RCC 7860 (cell line): ENCODE measurements at places on chromosomes 16 and 17.

DNA sequence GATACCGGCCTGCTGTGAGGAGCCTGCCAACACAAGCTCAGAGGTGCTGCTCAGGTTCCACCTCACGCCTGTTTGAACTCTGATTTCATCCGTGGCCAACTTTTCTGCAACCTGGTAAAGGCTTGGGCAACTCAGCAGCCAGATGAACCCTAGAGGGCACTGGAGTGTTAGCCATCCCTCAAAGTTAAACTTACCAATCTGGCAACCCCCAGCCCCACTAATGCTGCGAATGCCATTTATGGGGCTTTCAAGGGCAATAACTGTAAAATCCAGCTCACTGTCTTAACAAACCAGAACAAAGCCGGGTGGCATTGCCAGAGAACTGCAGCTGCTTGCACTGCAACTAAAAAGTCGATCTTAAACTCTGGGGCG lies 105.5 kb downstream of the AXIN2 start:
- no peak for DNase-seq

- DNase-seq = no peak
These were observed 151.9 kb downstream of the SALL1 start for GRCh38 chr16:50999181-50999580.

GRCh38 chr16:12255473-12255872 lies 278.9 kb downstream of the SNX29 start:
- no peak for DNase-seq

GRCh38 chr17:38508954-38509771 lies 80.9 kb downstream of the ARHGAP23 start:
- peak; percentile 39 for DNase-seq

- peak; percentile 47 for DNase-seq
These were observed 28.1 kb upstream of the ITGA2B start for GRCh38 chr17:44417553-44417952.

DNA sequence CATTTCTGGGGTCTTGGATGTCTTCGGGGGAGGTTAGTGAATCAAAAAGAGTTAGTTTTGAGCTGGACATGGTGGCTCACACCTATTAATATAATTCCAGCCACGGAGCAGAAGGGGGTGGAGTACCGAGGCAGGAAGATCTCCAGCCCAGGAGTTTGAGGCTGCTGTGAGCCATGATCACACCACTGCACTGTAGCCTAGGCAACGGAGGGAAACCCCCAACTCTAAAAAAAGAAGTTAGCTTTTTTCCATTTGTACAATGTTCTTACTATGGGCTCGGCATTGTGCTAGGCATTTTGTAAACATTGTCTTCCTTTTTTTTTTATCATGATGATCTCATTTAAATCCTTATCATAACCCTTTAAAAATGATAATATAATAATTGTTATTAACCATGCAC lies 8.3 kb upstream of the SNF8 start:
- peak; percentile 4 for DNase-seq

DNA sequence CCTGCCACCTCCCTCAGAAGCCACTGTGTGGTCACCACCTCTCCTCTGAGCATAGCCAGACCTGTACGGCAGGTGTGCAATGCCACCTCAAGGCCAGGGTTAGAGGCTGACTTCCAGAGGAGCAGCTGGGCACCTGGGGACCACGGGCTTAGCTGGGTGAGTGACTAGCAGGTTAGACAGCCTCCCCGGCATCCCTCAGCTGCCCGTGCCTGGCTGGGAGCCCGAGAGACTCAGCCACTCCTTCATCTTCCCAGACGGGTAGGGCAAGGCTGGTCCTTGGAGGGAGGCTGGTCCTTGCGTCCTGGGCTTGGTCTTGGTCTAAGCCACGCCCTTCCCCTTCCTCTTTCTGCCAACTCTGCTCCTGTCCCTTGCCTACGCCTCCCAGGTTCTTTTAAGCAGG lies 7.8 kb downstream of the CRHR1 start:
- no peak for DNase-seq

- DNase-seq = no peak
These were observed 41.1 kb downstream of the TANGO6 start for GRCh38 chr16:68884401-68884800.

DNA sequence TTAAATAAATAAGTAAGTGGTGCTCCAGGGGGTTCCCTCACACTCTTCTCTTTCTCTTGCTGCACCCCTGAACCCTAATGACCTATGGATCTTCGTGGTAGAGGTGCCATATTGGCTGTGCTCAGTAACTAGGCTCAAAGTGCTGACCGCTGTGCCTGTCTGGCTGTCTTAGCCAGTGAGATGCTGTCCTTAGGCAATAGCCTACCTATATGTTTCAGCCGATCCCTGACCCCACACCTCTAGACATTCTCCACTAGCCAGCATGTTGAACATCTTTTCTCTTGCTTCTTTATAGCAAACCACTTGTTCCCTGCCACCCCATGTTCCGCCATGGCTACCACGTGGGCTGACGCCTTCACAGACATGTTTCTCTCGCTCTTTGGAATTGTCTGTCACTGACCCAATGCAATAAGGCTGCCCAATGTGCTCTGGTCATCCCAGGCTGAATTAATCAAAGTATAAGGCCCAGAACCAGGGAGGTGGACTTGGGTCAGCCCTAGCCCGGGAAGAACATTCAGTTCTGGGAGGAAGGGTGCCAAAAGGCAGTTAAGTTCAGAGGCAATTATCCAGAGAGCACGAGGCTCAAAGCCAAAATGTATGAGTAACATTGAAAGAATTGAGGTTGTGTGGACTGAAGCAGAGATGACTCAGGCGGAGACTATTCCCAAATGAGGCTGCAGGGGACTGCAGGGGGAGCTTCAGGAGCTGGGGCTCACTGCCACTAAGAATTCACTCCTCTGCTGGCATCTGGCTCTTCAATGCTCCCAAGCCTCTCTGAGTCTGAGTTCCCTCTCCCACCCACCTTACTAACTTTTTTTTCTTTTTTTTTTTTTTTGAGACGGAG lies 28.7 kb upstream of the TNRC6A start:
- peak; percentile 98 for DNase-seq

DNA sequence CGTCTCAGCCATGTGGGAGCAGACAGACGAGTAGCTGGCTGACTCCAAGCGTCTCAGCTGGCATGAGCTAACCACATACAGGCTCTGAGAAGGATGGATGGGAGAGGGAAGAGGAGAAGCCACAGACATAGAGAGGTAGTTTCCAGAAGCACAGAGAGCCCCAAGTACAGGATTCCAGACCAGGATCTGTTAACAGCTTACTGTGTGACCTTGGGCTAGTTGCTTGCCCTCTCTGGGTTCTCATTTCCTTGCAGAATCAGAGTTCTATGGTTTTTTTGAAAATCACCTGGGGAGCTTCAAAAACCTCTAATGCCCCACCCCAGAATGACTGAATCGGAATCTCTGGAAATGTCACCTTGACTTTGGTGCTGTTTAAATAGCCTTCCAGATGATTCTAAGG lies 60.2 kb downstream of the ABCC6 start:
- DNase-seq = no peak

DNA sequence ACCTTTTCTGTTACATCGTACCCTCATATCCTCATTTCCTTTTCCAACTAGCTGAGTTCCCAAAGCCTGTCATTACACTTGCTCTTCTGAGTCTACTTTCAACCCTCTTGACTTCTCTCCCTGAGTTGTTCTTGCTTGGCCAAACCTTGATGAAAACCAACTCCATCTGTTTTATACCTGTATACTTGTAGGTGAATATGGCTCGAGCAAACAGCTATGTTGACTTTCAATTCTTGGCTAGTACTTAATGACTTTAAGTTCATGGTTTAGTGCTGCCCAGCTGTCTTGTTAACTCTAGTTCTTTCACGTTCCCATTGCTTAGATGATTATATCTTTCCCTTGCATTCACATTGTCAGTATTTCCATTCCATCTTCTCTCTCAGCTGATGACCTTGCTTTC lies 14.8 kb downstream of the TANC2 start:
- DNase-seq = no peak

DNA sequence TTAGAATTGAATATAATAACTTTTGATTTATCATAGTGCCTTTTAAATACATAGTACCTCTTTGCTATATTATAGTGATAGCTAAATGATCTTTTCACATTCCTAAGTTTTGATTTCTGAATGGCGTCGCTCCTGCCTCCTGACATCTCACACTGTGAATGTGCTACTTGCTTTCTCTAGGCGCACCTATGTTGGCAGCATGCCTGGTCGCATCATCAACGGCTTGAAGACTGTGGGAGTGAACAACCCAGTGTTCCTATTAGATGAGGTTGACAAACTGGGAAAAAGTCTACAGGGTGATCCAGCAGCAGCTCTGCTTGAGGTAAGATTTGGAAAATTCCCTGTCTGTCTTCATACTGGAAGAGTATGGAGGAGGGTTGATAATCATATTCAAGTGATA lies 29.8 kb upstream of the ABCC11 start:
- DNase-seq = no peak

DNA sequence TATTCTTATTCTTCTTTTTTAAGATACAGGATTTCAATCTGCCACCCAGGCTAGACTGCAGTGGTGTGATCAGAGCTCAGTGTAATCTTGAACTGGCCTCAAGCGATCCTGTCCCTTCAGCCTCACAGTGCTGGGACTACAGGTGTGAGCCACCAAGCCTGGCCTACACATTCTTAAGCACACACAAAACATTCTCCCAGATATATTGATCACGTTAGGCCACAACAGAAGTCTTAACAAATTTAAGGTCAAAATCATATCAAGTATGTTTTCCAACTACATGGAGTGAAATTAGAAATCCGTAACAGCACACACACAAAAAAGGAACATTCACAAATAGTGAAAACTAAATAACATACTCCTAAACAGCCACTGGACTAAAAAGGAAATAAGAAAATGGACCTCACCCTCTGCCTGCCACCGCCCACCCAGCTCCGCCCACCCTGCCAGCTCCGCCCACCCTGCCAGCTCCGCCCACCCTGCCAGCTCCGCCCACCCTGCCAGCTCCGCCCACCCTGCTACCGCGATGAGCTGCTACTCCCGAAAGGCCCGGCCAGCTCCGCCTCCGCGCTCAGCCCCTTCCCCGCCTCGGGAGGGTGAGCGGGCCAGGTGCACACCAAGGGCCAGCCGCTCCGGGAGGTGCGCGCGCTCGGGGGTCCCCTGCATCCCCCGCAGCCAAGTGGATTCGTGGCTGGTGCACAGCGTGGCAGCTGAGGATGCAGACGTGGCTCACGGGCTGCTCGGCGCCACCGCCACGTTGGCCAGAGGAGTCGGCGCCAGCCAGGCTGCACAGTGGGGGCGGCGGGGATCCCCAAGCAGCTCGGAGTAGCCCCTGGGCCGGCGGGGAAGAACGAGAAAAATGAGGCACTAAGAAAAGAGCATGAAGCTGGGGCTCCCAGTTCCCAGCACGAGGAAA lies 41.2 kb downstream of the C16orf87 start:
- no peak for DNase-seq

DNA sequence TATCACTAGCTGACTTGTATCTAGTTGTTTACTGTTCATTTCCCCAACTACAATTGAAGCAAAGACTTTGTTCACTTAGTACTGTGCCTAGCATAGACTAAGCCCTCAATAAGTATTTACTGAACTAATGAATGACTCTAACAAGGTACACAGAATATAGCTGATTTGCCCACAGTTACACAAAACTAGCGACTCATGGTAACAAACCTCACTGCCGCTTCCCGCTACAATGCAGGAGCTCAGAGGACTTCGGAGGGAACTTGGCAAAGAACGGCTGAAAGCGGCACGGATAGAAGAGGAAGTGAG lies 524 bp downstream of the EFTUD2 start:
- no peak for DNase-seq

DNA sequence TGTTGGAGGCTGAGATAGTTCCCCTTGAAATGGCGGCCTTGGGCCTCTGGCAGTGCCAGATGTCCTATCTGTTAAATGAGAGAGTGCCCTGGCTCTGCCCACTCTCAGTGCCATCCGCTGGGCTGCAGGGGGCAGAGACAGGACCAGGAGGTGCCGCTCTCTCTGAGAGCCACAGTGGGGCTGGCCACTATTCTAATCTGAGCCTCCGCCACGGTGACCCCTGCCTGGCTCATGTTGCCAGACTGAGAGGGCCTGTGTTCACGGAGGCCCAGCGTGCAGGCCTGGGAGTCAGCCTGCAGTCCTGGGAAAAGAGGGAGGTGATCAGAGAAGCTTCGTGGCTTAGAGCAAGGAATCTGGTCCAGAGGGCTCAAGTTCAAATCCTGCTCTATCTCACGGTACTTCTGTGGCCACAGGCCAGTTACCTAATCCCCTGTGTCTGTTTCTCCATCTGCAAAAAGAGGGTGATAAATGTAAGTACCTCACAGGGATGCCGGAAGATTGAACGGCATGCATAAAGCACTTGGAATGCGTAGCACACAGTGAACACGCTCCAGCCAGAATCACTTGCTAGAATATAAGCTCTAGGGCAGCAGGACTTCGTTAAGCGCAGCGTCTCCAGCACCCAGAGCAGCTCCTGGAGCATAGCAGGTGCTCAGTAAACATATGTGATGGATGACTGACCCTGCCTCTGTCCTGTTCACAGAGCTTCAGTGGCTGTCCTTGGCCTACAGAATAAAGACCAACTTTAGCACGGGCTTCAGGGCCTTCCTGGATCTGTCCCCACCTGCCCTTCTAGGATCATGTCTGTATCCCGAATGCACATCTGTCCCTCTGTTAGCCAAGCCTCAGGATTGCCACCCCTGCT lies 6.3 kb downstream of the ATP2A3 start:
- DNase-seq = no peak

DNA sequence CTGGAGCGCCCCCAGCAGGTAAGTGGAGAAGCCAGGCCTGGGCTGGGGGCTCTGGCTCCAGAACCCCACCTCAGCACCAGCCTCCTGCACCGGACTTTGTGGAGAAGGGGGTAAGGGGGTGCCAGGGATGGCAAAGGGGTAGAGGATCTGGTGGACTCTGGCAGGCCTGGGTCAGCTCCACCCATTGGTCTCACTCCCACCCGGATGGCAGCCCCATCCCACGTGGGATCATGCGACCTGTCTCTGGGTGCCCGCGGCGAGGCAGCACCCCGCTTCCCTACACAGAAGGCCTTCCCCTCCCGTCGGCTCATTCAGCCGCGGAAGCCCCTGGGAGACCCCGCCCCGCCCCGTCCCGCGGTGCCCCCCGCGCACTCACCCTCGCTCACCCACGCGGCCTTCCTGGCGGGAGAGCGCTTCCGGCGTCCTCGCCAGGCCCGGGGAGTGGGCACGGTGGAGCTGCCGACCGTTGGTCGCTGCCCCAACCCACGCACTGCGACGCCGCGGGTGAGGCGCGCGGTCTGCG lies 498 bp upstream of the PLEKHG4 start:
- DNase-seq = peak; percentile 19

GRCh38 chr16:615122-615521 lies 15.7 kb upstream of the WFIKKN1 start:
- DNase-seq = no peak

GRCh38 chr17:27701963-27702362 lies 71.0 kb downstream of the LGALS9 start:
- no peak for DNase-seq

DNA sequence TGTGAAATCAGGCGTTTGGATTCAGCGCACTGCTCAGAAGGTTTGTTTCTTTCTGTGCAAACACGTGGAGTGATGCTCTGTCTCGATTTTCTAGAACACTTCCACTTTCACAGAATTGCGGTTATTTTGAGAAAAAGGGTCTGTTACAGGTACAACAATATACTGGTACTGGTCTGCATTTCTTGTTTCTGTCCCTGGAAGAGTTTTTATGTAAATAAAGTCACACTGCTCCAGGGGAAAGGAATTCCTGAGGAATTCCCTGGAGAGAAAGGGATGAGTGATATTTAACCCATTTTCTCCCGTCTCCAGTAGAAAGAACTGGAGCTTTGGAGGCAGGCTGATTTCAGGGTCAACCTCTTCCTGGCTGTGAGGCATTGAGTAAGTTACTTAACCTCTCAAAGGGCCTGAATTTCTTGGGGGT lies 16.2 kb upstream of the RMI2 start:
- peak; percentile 26 for DNase-seq

GRCh38 chr17:3815925-3816324 lies 14.9 kb upstream of the ITGAE start:
- DNase-seq = no peak
